Fibroblast of the aortic adventitia (primary cell): ENCODE measurements at places on chromosomes 5 and 9.

DNA sequence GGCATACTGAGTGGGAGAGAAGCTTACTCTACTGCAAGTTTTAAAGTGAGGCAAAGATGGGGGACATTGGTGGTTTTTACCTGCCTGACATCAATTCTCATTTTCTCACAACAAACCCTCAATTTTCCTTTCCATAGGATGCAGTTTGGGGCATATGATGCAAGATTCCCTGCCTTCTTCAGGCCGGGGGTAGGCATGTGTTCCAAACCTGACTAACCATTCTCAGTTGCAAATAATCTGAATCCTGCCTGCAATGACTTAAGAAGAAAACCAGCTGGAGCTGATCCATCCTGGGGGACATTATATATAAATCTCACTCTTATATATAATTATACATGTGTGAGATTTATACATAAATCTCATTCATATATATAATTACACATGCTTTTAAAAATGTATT is 223.6 kb upstream of the EFNA5 start:
- peak; percentile 33 for DNase-seq

GRCh38 chr9:117437283-117437682 is 22.4 kb upstream of the ASTN2 start:
- DNase-seq, result no peak

DNA sequence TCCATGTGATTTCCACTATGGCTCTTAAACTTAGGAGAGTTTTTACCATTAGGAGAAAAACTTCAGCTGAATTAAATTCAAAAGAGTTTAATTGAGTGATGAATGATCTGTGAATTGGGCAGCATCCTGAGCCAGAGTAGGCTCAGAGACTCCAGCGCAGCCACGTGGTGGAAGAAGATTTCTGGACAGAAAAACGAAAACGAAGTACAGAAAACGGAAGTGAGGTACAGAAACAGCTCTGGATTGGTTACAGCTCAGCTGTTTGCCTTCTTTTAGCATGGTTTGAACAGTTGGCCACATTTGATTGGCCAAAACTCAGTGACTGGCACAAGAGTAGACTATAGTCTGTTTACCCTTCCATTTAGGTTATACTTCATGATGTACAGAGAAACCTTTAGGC is 69.2 kb upstream of the PLPP1 start:
- DNase-seq, result peak; percentile 82

- no peak for DNase-seq
Measured at GRCh38 chr5:55829956-55830355, 21.2 kb upstream of the IL31RA start.

DNA sequence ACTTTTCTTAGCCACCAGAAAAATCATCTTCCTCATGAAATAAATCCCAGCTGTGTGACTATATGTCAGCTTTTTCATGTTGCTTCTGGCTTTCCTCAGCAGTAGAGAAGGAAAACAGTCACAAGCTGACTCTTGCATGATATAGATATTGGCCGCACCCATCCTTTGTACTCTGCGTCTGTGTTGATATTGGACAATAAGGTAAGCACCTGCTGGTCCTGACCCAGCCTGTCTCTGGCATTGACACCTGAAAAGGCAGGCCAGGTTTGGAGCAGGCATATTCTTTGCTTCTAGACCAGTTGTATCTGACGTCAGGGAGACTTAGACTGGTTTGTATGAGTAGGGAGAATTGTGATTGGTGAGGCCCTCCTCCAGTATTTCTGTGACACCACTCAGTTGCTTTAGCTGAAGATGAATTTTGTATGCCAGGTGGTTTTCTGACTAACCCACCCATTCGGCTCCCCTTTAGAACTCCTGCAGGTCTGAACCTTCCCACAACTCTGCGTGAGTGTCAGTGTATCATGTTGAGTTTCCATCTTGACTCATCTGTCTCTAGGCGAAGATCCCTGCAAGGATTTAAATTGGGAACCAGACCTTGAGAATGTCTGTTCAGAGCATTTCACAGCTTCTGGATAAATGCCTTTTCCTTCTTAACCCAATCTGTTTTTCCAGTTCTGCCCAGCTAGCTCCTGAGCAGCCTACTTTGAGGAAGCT is 151.2 kb upstream of the RUSC2 start:
- no peak for DNase-seq

DNA sequence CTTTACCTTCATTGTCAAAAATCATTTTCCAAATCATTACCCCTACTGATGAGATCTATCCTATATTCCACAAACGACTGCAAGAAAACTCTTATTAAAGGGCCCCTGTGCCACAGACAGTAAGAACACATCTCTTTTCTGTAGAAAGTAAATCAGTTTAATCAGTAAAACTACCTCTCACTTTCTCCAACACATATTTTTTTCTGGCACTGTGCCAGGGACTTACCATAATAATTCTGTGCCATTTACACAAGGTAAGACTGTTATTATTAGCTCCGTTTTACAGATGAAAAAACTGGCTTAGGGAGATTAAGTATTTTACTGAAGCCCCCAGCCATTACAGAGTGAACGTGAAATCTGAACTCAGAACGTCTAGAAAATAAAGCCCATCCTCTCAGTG is 587.0 kb upstream of the COX7C start:
- DNase-seq, result no peak

- no peak for DNase-seq
Measured at GRCh38 chr5:175621971-175622370, 35.9 kb upstream of the HRH2 start.

DNA sequence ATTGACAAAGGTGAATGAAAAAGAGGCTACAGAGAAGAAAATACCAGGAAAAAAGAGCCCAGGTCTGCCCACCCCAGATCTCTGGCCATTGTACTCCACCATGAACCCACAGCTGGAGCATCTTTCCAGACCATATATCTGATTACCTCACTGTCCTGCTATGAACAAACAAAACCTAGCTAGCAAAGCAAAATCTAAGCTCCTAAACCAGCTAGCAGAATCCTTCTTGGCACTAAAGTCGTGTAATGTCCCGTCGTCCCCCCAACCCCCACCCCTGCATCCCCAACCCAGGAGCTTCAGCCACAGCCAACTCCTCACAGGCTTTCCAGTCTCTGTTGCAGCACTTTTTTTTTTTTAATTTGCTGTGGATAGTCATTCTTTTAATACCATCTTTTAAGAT is 2.5 kb downstream of the C1QTNF3 start:
- no peak for DNase-seq

DNA sequence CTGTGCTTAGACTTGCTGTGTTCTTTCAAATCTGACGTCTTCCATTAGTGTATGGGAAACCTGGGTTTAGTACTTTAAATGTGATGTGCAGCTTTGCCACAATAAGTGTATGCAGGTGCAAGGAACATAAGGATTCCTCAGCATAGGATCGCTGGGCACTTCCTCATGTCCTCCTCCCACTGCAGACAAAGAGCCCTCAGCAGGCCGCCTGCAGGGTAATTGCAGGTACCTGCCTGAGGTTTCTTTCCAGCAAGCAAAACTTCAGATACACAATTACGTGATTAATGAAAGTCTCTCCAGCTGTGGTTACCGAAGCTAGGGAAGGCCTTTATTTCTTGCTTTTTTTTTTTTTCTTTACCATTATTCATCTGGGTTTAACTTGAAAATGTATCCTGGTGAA is 233.1 kb downstream of the RFK start:
- DNase-seq, result no peak

DNA sequence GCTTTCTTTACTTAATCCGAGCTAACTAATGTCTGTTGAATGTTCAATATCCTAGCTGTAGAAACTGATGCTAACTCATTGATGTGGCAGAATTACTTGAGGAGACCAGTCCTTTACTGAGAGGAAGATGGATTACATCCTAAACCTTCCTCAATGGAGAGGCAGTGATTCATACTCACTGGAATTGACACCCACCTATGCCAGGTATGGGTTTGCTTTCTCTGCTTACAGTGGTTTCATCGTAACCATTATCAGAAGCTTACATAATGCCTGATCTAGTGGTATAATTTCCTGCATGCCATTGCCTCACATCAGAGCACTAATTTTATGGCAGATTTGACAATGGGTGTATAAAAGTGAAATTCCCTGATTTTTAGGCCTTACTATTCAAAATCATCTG is 384.7 kb downstream of the ANXA1 start:
- DNase-seq, result no peak

DNA sequence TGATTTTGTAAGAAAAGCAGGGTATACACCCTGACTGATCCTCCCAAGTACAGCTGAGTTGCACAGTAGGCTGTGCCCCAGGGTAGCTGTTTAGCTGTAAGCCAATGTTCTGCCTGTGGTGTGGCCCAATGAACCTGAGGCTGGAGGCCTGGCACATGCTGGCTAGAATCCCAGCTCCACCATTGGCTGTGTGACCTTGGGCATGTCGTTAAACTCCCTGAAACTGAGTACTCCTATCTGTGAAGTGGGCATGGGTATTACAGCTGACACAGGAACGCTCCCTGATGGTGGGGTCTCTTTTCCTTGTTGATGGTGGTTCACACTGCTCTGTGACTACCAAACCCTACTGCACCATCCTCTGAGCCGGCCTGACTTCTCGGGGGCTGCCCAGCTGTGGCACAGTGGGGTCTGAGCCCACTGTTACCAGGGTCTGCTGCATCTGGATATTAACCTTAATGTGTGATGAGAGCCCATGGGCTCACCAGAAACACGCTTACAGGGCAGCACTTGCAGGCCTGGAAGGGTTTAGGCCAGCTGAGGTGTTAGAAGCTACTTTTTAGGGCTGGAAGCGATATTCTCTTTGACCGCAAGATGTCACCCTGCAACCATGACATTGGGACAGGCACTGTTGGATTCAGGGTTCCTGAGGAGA is 7.0 kb upstream of the GADD45G start:
- DNase-seq, result peak; percentile 71

DNA sequence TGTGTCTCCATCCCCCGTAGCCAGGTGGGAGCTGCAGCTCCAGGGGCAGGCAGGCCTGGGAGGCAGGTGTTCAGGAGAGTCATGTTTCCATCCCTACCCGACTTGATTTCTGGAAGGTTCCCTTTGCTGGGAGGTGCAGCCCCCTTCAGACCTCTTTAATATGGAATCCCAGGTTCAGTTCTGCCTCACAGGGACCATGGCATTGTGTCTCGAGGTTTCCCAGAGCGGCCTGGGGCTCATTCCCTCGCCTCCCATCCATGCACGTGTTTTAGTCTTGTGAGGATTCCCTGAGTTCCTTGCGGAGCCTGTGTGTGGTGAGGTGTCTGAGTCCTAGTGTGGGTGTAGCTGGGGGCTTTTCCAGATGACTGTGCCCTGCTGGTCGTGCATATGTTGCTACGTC is 16.5 kb upstream of the AHRR start:
- no peak for DNase-seq

DNA sequence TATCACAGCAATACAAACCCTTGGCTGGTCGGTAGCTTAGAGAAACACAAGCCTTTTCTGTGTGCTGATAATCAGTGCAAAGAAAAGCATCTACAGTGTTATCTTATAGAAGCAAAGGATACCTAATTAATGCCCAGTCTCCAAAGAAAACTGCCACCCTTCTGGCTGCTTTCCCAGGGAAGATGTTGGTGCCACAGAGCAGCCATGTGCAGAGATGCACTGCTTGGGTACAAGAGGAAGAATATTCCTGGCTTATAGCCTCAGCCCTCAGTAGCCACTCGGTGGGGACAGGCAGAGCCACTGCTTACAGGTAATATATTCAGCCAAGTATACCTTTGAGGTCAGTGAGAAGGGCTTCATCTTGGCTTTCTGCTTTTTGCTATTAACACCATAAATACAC is 185.3 kb downstream of the PCSK1 start:
- DNase-seq, result no peak

- no peak for DNase-seq
Measured at GRCh38 chr9:89522959-89523285, 25.0 kb upstream of the SEMA4D start.

- no peak for DNase-seq
Measured at GRCh38 chr9:90737742-90738141, 63.9 kb upstream of the SYK start.

DNA sequence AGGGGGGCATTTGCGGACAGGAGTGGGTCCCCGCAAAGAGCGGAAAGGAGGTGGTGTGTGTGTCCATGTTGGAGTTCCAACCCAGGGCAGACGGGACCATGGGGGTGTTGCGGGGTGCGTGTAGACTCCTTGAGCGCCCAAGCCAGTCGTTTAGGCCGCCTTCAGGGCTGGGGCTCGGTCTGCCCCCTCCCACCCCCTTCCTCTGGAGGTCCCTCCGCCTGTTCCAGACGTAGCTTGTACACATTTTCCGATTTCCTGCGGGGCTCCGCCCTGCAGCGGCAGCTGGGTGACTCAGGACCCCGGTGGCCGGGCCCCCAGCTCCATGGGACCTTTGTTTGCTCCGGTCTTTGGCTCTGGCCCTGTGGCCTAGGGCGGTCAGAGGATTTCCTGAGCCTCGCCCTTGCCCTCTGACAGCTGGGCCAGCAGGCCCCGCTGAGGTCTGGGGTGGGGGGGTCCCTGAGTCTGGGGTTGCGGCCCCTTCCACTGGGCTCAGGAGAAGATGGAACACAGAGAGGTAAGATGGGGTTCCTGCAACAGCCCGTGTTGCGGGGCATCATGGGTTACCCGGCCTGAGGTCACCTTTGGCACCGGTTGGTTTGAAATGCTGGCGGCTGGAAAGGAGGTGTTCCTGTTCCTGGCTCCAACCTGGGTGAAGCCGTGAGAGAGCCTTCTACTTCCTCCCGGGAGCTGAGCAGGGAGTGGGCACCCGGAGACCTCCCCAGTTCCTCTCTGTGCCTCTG is 1.5 kb downstream of the PKN3 start:
- no peak for DNase-seq

DNA sequence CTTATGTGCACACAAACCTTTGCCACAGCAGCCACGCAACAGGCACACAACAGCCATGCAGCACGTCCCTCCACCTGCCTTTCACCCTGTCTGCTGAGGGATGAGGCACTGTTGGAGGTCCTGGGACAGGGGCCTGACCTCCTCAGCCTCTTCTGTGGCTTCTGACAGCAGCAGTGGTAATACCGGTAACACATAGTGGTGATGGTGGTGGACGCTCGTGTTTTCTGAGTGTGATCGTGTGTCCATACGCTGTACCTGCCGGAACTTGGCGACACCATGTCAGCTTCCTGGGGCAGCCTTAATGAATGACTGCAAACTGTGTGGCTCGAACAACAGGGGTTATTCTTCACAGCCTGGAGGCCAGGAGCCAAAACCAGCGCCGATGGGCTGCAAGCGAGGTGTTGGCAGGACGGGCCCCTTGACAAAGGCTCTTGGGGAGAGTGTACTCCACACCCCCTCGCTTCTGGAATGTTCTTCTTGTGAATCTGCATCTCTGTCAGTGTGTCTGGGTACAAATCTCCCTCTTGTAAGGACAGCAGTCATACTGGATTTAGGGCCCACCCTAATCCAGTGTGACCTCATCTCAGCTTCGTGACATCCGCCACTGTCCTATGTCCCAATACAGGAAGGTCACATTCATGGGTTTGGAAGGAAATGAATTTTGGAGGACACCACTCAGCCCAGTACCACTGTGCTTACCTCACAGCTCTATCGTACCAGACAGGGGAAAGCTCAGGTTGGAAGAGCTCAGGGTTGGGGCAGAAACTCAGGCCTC is 55.3 kb upstream of the EXOC3 start:
- DNase-seq, result no peak

DNA sequence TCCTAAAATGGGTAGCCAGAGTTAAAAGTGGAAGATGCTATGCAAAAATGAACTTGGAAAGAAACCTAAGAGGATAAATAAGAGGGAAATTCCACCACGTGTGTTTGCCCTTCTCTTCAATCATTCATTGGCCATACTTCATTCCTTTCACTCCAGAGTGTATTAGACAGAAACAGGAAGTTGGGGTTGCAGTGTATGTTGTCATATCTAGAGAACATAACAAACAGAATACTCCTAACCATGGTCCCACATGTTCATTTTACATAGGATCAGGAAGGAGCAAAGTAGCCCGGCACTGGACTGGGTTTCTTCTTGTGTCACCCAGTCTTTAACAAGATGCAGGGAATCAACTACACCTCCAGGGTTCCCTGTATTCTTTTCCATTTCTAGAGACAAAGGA is 7.6 kb upstream of the GPBP1 start:
- DNase-seq, result no peak

GRCh38 chr5:98982880-98983279 is 54.1 kb upstream of the CHD1 start:
- no peak for DNase-seq
